Endodermal cell (in vitro differentiated cells): ENCODE measurements at places on chromosomes 1 and 21. TPM values are rescaled to one million over a fixed set of nuclear protein-coding genes. Genes with fewer than 3 reads are reported as not detected.

The AQP10 gene
- not detected in 3 replicates for total RNA-seq

The WARS2 gene
- total RNA-seq = 9.9 to 13.9 TPM (median 11.7 TPM) in 3 replicates

- no peak for DNase-seq
Measured at GRCh38 chr1:196059210-196059609, 549.0 kb downstream of the KCNT2 start.

GRCh38 chr1:151989211-151989862 lies 4.3 kb downstream of the S100A10 start:
- no peak for DNase-seq

GRCh38 chr1:205285381-205286101 lies 36.0 kb downstream of the NUAK2 start:
- no peak for DNase-seq

DNA sequence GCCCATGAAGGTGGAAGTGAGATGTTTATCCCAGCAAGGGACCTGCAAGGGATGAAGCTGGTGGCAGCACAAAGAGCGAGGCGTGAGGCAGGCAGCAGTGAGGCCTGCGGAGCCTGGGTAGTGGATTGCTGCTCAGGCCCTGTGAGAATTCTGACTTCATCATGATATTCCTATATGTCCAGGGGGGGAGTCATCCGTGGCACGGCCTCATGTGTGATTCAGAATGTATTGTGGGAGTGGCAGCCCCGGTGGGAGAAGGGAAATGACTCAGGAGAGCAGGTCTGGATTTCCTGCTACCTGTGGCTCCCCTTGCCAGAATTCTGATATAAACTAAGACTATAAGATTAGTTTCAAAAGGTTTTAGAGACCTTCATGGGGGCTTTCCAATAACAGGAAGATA lies 240.9 kb downstream of the CAMTA1 start:
- no peak for DNase-seq

GRCh38 chr1:97780884-97781283 lies 139.9 kb downstream of the DPYD start:
- no peak for DNase-seq

DNA sequence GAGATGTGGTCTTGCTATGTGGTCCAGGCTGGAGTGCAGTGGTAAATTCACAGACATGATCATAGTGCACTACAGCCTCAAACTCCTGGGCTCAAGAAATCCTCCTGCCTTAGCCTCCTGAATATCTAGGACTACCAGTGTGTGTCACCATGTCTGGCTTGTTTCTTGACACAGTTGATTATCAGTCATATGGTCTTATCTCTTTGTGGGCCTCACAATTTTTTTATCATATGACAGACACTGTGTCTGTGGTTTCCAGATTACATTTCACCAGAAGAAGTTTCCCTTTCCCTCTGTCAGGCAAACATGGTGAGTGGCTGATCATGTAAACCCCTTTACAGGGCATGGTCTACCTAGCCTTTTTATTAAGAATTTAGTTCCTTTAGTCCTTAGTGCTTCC lies 96.1 kb downstream of the HFM1 start:
- DNase-seq = no peak

DNA sequence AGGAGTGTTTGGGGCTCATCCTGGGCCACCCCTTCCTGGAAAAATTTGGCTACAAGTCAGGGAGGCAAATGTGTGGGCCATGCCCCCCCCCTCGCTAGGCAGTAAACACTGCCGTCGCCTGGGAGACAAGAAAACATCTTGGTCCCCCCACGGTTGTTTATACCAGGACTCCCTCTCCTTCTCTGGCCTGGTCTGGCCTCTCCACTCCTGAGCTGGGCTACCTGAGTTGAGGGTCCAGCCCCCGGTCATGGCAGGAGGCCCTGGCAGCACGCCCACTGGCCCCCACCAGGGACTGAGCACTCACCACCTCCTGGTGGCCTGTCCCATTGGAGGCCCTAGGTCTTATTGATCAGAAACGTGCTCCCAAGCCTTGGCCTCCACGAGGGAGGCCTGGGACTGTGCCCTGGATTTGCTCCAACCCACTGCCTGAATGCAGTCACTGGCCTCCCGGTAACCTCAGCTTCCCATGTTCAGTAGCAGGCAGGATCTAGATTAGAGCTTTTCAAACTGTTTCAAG lies 15.8 kb downstream of the KCNQ4 start:
- DNase-seq = no peak
